ENCODE measurements at places on chromosomes 1 and 21. TPM values are rescaled to one million over a fixed set of nuclear protein-coding genes. Genes with fewer than 3 reads are reported as not detected.

- no peak for DNase-seq
These were observed 189.5 kb downstream of the CLEC20A start for GRCh38 chr1:178307264-178307663.

The LMX1A gene
- not detected for total RNA-seq

DNA sequence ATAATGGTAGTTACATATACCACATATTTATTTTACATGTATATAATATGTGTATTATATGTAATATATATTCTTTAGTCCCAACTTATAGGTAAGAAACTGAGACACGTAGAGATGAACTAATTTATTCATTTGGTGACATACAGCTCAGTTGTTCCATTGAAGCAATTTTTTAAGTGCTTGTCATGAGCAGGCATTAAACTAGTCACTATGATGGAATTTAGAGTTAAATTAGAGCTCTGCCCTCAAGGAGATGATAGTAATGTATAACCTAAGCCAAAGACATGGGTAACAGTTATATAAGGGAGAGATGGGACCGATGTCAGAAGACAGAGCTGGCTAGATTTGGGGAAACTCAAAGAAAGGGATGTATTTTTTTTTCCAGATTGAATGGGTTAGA lies 83.0 kb downstream of the ST6GALNAC5 start:
- DNase-seq: no peak

DNA sequence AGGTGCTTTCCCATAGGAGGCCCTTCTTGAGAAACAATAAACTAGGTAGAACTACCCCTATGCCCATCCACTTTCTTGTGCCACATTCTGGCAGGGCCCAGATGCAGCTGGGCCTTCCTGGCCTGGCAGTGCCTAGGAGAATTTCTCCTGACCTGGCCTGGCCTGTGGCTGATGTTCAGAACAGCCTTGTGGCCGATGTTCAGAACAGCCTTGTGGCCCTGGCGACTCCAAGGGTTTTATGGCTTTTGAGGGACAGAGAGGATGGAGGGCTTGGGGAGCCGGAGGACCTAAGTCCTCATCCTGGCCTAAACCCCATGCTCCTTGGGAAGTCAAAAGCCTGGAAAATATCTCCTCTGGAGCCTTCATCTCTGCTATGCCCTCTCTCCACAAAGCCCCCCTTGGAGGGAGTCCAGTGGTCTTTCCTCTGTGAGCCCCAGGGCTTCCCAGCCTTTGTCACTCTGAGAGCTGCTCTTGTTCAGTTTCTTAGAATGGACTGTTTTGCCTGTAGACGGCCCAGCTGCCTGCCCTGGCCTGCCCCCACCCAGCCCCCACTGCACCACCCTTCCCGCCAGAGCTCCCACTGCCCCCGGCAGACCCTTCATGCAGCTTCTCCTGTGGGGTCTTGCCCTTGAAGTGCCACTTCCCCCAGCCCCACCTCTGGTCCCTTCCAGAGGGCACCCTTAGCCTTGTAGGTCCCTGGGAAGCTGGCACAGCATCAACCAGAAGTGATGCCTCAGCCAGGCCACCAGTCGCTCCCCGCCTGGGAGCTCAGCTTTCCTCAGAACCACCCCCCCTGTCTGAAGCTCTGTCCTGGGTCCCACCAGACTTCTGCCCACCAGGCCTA lies 7.0 kb downstream of the GPR37L1 start:
- DNase-seq: no peak

GRCh38 chr1:179996099-179996498 lies 41.5 kb downstream of the CEP350 start:
- DNase-seq: no peak

All from CD4-positive, alpha-beta T cell (primary cell).